Tibial artery (tissue), 4 donors: ENCODE measurements at places on chromosomes 6 and 20.

DNA sequence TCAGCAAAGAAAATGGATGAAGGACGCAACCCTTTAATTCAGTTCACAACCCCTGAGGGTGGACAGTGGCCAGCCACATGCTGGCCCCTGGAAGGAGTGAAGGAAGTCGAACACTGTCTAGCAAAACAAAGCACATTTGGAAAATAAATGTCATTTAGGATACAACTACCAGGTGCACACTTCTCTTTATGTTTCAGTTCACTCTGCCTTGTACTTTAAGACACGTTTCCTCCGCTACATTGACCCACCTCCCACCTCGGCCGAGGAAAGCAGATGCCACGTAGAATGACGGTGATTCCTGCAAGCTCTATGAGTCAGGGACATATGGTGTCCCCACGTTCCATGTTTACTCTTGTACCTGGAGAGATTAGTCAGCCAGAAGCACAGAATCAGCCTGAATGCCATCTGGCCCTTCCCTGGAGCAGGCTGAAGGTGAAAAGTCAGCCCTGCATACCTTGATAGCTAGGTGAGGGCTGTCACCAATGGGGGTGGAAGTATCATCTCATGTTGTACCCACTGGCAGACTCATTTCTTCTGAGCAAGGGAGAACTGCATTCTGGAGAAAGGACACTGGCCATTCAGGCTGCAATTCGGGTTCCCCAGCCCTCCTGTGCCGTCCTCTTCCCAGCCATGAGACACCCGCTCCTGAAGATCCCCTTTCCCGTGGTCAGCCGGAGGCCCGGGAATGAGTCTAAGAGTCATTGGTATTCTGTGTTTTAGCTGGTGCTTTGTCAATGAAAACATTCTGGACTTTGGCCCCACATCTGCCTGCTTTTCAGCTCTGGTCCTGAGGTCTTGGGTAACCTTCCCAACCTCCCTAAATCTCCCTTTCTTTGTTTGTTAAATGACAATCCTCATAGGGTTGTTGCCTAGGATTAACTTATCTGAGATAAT lies 60.6 kb downstream of the FOXA2 start:
- DNase-seq: no peak

DNA sequence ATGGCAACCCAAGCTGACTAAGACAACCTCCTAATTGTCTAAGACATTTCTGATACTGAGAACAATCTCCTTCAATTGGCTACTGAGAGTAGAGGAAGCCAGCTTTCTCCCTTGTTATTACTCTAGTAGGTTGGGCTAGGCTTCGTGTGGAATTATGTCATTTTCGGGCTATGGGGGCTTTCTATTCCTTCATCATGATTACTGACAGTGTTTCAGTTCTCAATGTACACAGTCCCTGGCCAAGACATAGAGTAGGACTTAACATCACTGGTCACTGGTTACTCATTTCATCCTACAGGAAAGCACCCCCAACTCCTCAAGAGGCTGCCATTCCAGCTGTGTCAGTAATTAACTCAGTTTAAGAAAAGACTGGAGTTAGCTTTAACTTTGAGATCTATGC lies 100.0 kb downstream of the KIF6 start:
- no peak for DNase-seq

GRCh38 chr6:7721649-7722048 lies 4.2 kb upstream of the BMP6 start:
- no peak for DNase-seq

- DNase-seq: no peak
Measured at GRCh38 chr6:107523054-107523791, 33.3 kb downstream of the SOBP start.

GRCh38 chr6:47168180-47168579 lies 126.0 kb upstream of the ADGRF1 start:
- DNase-seq: peak; percentile 73

- DNase-seq: no peak
Measured at GRCh38 chr6:13099771-13100170, 228.6 kb downstream of the TBC1D7 start.

GRCh38 chr6:91827151-91827550 lies 1240.3 kb upstream of the MAP3K7 start:
- no peak for DNase-seq

DNA sequence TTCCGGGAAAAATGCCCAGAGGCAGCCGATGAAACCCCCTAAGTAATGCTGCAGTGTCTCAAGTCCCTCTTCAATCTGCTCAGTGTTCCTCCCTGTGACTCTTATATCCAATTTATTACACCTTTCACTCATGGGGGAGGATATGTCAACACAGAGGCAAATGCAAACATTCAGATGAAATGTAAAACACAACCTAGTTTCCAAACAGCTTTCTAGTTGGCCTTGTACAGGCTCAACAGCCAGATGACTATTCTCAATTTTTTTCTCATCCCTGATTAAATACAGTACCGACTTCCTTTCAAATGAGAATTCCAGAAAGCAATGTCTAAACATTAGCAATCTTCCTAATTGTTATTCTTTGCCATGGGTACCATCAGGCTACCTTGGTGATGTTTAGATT lies 65.0 kb downstream of the BLOC1S5 start:
- DNase-seq: no peak

DNA sequence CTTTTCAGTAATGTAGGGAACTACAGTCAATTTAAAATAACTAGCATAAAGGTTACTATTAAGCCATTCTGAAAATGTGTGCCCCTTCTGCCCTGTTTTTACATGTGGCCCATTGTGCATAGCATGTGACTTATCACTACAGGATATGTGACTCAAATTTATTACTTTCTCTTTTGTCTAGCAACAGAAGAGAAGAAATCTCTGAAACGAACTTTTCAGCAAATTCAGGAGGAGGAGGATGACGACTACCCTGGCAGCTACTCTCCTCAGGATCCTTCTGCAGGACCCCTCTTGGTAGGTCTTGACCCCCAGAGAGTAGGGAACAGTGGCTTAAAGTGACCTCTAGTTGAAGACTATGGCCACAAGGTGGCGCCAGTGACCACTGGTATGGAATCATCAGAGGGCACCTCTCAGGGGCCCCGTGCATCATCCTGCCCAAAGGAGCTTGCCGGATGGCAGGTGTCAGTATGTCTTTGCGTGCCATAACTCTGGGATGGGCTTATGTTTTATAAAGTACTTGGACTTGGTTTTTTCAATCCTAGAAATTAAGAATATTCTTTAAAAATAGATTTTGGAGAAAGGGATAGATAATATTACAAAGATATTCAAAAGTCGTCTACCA lies 23.9 kb downstream of the RPRD1B start:
- DNase-seq: peak; percentile 89

GRCh38 chr6:150027806-150028565 lies 2.7 kb upstream of the RAET1L start:
- DNase-seq: no peak

DNA sequence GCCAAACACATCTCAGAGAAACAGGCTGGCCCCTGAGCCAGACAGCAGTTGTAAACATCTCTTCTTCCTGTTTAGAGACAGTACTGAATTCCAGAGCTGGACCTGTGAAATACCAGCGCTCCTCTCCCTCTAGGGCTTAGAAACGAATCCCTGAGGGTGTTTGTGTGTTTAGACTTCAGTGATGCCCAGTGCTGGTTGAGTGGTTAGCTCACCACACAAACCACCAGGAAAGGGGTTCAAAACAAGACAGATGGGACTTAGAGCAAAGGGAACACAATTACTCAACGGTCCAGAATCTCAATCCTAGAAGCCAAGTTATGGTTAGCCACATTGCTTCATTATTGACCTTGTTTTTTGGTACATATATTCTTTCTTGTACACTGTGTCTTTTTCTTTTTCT lies 108.7 kb upstream of the TMEM170B start:
- DNase-seq: no peak

- DNase-seq: no peak
Measured at GRCh38 chr6:62103186-62103859, 182.7 kb downstream of the KHDRBS2 start.

DNA sequence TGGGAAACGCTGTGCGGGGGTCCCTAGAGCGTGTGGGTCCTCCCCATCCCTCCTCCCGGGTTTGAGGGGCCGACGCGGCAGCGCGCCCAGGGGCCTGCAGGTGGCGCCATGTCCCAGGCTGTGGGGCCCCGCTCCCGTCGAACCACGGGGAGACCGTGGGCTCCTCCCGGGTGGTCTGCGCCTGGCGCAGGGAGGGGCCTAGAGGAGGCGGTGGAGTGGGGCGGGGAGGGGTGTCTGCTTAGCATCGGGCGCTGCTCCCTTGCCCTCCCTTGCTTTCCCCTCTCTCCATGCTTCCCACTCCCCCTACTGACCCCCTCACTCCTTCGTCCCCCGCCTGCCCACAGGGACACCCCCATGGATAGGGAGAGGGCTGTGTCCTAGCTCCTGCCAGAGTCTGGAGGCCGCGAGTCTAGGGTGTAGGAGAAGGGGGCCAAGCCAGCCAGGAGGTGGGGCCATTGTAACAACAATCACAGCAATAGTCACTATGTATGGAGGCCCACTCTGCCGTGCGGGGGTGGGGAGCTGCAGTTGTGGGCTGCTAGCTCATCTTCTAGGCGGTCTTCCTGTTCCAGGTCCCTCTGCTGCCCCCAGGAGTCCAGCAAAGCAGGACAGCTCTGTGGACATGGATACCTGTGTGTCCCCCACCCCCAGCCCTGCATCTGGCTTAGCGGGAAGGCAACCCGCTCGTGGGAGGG lies 51.7 kb downstream of the CHMP4B start:
- DNase-seq: peak; percentile 69

- no peak for DNase-seq
Measured at GRCh38 chr6:147618927-147619326, 110.4 kb downstream of the SAMD5 start.
